ENCODE measurements at places on chromosomes 12 and 14.

GRCh38 chr12:47781479-47782371 is 8.7 kb downstream of the SLC48A1 start:
- no peak for DNase-seq

DNA sequence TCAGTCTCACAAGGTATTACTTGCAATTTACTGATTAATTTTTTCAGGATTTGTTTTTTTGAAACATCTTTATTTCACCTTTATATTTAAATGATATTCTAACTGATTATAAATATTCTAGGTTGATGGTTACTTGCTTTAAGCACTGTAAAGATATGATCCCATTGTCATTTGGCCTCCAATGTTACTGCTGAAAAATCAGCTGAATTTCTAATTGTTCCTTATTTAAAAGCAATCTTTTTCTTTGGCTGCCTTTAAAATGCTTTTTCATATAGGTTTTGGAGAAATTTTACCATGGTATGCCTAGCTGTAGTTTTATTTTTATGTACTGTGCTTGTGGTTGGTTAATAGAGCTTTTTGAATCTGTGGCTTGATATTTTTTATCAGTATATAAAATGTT is 275.6 kb upstream of the PPFIA2 start:
- DNase-seq, result no peak

DNA sequence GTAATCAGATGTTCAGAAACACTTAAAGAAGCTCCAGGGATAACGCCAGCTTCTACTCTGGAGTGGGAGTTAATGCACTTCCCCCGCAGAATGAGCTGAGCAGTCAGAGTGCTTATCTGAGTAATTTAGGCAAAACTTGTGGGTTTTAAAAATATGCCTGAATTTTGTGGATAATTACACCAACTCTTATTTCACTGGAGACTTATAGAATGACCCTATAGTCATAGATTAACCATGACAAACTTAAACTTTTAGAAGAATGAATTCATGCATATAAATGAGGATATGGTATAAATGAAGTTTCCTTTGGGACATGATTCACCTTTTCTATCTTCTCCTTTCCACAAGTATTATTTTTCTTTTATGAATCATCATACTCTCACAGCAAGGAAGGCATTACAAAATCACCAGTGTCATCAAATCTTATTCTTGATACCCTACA is 241.1 kb upstream of the FBXO33 start:
- no peak for DNase-seq

DNA sequence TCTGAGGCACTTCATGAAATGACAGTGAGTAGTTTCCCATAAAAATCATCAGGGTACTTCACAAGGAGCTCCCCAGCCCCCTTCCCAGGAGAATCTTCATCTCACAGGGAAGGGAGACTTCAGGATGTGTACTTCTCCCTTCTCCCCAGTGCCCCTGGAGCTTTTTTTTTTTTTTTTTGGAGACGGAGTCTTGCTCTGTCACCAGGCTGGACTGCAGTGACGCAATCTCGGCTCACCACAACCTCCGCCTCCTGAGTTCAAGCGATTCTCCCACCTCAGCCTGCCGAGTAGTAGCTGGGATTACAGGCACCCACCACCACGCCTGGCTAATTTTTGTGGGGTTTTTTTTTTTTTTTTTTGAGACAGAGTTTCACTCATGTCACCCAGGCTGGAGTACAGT is 10.4 kb downstream of the ITPK1 start:
- DNase-seq, result no peak

DNA sequence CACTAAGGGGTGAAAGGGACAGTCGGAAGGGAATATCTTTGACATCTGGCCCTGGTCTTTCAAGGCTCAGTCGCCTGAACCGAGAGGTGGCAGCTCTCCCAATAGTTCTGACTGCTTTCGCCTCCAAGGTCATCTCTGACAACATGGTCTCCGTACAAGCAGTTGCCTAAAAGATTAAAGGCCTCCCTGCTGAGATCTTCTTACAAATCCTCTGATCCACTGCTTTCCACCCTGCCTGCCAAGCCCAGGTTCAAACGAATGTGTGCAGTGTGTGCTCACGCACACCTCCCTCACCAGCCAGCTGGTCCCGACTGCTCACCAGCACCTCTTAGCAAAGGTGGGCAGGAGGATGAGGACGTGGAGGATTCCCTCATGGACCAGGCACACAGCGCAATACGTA is 10.4 kb downstream of the B4GALNT3 start:
- DNase-seq, result no peak

DNA sequence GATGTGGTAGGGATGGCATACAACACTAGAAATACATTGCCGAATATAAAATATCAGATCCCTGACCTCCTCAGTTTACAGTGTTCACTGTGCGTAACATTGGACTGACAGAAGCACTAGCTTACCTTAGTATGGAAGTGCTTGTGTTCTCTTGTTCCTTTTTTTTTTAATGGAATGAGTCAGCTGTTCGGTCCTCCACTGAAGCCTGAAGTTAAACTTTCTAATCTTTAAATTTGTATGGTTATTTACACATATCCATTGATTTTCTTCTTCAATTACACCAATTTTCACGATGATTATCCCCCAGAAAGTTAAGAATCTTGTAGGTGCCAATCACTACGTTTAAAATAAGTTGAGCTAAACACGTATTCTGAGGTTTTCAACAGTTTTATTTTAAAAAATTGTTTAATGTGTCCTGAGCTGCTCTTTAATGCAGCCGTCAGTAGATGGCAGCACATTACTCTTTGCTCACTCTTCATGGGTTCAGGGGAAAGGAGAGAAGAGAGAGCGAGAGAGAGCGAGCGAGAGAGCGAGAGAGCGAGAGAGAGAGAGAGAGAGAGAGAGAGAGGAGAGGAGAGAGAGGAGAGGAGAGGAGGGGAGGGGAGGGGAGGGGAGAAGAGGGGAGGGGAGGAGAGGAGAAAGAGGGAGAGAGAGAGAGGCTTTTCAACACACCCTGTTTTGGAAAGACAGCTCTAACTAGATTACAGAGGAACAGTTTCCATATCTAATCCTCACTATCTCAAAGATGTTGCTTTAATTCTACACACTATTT is 134.7 kb upstream of the SCAF11 start:
- no peak for DNase-seq

DNA sequence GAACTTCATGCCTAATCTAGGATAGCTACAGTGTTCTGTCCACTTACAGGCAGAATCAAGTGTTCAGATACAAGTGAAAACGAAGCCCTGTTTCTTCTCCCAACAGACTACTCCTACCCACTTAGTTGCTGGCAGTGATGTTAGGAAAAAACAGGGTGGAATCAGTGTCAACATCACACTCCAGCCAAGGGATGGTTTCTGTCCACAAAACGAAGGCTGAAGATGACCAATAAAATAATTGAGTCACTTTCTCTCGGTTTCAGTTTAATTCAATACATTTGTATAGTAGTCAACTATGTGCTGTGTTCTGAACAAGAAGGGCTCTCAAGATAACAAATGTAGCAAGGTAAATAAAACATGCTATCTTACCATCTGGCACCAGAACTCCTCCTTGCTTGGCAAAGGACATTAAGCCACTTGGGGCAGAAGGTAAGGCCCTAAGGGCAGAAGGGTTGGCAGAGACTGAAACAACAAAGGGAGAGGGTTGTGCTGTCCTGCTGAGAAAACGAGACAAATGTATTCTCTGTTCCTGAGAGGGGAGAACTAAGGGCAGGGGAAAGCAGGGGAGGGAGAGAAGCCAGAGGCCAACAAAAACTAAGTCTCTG is 393.6 kb downstream of the DPF3 start:
- DNase-seq, result no peak

GRCh38 chr14:65840118-65840751 is 427.7 kb downstream of the FUT8 start:
- no peak for DNase-seq

GRCh38 chr12:131676544-131676943 is 34.3 kb upstream of the SFSWAP start:
- no peak for DNase-seq

GRCh38 chr12:26746121-26746714 is 86.8 kb downstream of the ITPR2 start:
- no peak for DNase-seq

- no peak for DNase-seq
Measured at GRCh38 chr12:130829391-130830245, 9.4 kb downstream of the STX2 start.

DNA sequence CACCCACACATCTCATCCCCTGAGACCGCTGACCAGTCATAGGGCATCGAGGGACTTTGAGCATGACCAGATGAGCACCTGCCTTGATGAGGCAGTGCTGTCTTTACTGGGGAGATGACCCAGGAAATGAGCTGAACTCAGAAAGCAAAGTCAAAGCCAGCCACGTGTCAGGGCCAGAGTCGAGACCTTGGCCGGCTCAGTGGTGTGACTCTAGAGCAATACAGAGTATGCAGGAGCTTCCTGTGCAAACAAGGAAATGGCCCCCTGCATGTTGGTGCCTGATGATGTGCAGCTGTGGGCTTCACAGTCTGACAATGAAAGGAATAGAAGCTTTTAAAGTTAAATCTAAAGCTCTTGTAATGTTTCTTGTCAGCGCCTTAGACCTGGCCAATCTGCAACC is 332.9 kb downstream of the PCNX1 start:
- DNase-seq, result no peak

- no peak for DNase-seq
Measured at GRCh38 chr14:92353447-92353846, 30.5 kb downstream of the SLC24A4 start.

DNA sequence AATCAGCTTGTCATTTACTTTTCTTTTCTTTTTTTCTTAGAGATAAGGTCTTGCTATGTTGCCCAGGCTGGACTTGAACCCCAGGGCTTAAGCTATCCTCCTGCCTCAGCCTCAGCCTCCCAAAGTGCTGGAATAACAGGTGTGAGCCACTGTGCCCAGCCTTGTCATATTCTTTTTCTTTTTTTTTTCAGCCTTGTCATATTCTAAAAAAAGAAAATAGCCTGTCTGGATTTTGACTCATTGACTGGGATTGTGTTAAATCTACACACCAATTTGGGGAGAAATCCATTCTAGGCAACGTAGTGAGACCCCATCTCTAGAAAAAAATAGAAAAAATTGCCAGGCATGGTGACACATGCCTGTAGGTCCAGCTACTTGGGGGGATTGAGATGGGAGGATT is 24.1 kb downstream of the ATP5MC2 start:
- no peak for DNase-seq

- DNase-seq, result no peak
Measured at GRCh38 chr14:70832561-70833305, 23.4 kb upstream of the MAP3K9 start.

GRCh38 chr12:57272337-57273151 is 21.6 kb upstream of the STAC3 start:
- no peak for DNase-seq

DNA sequence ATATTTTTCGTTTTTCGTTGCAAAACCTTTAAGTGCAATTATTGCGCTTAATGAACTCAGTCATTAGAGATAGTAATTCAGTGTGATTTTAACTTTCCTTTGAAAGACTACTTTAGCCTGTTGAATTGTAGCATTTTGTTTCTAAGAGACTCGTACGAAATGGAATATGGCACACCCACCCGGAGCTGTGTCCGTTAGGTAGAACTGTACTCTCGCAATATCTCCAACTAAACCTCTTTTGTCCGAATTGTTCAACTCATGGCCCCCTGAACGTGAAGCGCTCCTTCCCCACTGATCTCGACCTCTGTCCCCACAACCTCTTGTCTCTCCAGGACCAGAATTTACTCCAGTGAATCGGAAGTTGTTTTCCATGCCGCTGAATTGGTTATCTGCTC is 800 bp downstream of the PCNX4 start:
- DNase-seq, result no peak

DNA sequence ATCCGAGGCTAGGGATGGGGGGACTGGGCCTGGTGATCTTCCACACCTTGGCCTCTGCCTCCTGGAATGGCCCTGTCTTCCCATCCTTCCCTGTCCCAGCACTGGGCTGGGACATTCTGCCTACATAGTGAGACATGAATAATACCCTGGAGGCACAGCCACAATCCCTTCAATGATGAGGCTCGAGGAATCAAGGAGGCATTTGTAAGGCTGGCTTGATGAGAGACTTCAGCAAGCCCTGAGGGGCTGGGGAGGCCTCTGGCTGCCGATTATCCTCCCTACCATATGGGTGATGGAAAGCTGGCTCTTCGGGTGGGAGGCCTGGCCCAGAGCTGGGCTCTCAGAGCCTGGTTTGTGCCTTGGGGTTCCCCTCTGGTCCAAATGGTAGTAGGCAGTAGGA is 92.5 kb downstream of the CALM1 start:
- DNase-seq, result no peak

GRCh38 chr12:95114766-95115405 is 41.5 kb upstream of the NR2C1 start:
- DNase-seq, result no peak

- DNase-seq, result no peak
Measured at GRCh38 chr12:124655048-124655697, 87.8 kb upstream of the NCOR2 start.

DNA sequence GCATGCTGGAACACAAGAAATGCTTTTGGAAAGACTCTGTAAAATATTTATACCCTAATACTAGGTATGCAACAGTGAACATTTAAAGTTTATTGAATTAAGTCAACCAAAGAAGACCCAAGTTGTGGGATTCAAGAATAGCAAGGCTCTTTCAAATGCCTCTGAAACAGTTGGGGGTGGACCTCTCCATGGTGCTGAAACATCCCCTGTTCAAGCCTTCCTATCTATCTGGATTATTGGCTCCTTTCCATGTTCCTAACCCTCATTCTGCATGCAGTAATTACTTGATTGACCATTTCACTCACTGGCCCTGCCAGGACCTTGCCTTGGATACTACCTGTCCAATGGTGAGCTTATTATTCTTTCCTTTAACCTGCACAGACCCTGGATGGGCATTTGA is 349.7 kb downstream of the NRXN3 start:
- DNase-seq, result no peak

DNA sequence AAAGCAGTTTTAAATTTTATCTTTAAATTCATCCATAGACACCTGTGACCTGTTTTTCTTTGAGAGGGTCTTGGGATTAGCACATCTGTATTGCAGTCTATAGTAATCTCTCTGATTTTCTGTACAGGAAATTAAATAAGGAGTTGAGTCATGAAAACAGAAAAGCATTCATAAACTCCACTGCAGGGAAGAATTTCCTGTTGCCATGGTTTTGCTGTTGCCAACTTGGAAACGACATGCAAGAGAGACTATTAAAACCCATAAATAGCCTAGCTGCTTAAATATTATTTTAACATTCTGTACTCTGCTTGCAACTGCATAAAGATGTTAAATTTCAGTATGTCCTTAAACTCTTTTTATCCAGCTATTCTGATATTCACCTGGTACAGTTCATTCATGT is 281.0 kb upstream of the RGS6 start:
- no peak for DNase-seq

GRCh38 chr14:68133856-68134255 is 314.3 kb downstream of the RAD51B start:
- DNase-seq, result no peak
